NCI-H1105 treated with DMSO at 0.1 percent for 48 hours (cell line): ENCODE measurements at places on chromosomes 16 and 17.
A peak's percentile ranks its signal among the peaks of the same experiment; 100 is the strongest.

- no peak for DNase-seq
These were observed 53.7 kb upstream of the LGALS9 start for GRCh38 chr17:27577121-27577761.

- DNase-seq, result no peak
These were observed 241.8 kb downstream of the C16orf95 start for GRCh38 chr16:87075319-87075860.

DNA sequence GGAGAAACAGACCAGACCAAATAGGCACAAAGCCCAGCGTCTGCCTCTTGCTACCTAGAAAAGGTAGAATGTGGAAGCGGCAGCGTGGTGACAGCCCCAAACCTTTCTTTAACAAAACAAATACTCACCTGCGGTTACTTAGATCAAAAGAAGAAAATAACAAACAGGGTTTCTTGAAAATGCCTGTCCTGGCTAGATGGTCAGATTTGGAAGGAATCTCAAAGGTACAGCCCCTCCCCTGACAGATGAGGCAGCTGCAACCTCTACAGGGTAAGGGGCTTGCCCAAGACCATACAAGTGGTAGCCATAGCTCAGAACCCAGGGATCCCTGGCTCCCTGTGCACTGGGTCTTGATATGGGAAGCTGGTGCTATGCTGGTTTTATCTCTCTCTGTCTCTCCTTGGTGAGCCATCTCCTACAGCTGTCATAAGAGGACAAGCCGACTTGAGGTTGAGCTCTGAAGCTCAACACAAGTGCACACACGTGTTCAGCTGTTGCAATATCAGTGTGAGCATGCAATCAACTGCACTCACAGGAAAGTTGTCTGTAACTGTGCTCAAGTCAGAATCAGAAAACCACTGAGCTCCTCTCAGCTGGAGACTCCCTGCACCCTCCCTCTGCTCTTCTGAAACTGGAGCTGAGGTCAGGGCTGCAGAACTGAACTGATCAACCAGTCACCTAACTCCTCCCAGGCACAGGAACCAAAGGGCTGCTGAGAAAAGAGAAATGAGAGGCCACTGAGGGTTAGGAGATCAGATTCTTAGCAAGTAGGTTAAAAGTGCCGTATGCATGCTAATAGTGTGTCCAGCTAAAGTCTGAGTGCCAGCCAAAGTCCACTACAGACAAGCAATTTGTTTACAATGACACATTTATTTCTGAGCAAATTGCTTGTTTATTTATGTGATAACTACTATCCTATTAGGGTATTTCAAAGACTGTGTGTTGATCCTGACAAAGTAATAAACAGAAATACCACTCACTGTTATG lies 6.1 kb upstream of the RNF157 start:
- no peak for DNase-seq

DNA sequence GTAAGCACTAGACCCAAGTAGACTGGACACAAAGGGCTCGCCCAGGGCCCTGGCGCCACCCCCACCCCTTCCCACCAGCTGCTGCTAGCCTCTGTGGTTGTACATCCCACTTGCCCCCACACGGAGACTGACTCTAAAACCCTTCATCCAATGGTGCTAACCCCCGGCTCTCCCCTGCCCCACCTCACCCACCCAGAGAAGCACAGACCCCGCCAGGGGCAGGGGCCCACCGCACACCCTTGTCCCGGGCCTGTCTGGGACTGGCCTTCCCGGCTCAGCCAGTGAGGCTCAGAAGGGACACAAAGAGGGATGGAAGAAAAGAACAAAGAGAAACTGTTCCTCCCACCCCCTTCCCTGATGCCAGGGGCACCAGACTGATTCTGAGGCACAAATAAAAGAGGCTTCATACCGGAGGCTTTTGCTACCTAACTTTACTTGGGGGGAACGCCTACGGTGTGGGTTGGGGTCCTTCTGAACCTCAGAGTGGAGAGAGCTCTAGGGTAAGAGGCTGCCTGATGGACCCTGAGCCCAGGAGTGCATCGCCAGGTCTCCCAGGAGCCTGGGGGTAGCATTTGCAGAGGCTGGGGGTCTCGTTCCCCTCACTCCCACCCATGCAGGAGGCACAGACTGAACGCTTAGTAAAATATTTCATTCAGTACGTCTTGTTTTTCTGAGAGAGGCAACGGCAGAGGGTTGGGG lies 8.2 kb downstream of the CORO6 start:
- no peak for DNase-seq

DNA sequence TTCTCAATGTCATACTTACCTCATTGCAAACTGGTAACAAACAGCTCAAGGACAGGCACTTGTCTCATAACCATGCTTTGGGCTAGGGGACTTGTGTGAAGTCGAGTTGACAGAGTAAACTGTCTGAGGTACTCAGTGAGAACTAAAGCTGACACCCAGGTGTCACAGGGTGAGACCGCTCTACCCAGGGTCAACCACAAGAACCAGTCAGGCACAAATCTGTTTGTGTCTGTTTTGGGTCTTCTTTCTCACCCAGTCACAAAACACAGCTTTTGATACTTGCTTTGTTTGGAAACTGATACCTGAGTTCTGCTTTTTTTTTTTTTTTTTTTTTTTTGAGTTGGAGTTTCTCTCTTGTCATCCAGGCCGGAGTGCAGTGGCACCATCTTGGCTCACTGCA lies 161.1 kb downstream of the STX8 start:
- DNase-seq, result no peak

DNA sequence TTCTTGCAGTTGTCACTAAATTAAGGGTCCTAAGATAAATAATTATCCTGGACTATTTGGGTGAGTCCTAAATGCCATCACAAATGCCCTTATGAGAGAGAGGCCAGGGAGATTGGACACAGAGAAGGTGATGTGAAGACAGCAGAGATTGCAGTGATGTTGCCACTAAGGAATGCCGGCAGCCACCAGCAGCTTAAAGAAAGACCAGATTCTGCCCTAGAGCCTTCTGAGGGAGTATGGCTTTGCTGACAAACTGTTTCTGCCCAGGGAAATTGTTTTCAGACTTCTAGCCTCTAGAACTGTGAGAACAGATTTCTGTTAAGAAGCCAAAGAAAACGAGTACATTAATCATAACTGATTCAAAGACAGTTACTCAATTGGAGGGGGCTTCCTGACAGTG lies 10.0 kb upstream of the ZNF23 start:
- no peak for DNase-seq

GRCh38 chr17:48630925-48631692 lies 5.0 kb upstream of the HOXB9 start:
- DNase-seq, result no peak

GRCh38 chr17:5922476-5922875 lies 147.7 kb upstream of the WSCD1 start:
- DNase-seq, result no peak

DNA sequence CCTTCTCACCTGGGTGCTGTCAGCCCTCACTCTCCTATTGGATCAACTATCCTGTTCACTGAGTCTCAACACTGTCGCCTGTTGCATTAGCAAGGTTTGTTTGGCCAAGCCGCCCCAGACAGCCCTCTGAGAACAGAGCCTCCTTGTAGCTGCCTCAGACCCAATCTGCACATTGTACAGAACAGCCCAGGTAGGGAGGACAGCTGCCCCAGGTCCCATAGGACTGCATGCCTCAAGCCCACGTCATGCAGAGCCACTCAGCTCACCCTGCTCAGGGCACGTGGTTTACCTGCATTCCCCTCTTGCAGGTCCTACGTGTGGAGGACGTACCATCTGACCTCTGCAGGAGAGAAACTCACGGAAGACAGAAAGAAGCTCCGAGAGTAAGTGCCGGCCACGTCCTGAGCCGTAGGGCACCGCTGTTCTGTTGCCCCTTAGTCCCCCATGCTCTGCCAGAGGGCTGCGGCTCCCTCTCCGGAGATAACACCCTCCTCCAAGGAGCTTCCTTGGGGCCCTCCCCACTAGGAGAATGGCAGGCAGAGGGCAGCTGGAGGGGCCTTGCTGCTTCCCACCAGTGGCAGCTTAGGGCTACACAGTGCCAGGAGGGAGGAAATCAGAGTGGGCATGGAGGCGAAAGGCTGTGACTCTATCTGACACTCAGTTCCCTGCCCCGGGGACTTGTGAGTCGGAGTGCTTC lies 2.8 kb downstream of the SNRNP25 start:
- DNase-seq, result no peak

- peak; percentile 26 for DNase-seq
These were observed 748 bp upstream of the CMTM3 start for GRCh38 chr16:66603537-66604375.

GRCh38 chr17:43658900-43659299 lies 2.8 kb downstream of the MEOX1 start:
- no peak for DNase-seq

GRCh38 chr16:84893467-84893848 lies 73.7 kb downstream of the CRISPLD2 start:
- no peak for DNase-seq

DNA sequence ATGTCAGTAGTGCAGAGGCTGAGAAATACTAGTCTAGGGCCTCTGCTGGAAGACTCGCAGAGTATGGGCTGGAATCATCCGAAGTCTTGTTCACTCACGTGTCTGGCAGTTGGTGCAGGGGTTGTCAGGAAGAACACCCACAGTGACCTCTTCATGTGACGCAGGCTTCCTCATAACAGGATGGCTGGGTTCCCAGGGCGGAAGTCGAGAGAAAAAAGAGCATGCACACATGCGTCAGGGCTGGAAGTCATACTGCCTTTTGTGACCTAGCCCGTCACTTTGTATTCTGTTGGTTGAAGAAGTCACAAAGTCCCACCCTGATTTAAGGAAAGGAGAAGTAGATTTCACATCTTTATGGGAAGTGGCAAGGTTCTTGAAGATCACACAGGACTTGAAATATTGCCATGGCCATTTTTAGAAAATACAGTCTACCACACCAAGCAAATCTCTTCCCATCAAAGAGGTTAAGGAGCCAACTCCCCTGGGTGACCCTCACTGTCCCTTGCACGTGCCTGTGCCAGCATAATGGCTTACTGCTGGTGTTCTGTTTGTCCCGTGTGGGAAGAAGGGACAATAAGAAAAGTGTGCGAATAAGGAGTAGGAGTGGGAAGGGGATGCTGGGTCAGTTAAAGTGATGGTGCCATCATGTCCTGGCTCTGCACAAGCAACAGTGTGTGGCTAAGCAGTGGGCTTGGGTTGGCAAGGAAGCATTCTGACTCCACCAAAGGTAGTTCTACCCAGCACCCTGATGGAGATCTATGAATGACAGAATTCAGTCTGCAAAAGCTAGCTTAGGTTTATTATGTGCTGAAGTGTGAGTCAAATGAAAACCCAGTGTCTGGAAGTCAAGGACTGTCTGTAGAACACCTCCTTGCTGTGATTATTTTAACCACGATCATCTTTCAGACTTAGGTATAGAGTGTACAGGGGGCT lies 28.1 kb downstream of the HEATR3 start:
- no peak for DNase-seq

GRCh38 chr17:27930000-27930399 lies 36.8 kb upstream of the LYRM9 start:
- DNase-seq, result no peak

DNA sequence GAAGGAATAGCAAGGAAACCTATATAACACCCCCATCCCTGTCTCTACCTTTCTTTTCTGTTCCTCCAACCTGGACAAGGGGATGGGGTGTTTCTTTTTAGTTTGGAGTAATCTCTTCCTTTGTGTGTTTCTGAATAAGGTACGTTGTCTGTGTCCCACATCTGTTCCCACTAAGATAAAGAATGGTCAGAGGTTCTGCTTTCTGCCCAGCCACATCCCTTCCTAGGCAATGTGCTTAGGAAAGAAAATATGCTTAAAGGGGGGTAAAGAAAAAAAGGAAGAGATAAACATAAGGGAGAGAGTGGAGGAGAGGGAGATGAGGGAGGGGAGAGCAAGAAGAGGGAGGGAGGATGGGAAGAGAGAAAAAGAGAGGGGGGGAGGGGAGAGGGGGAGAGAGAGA lies 35.1 kb downstream of the SLC6A2 start:
- no peak for DNase-seq

GRCh38 chr17:81557276-81558114 lies 5.3 kb upstream of the FAAP100 start:
- no peak for DNase-seq

- DNase-seq, result peak; percentile 55
These were observed 13.4 kb downstream of the TBX2 start for GRCh38 chr17:61412860-61413660.

GRCh38 chr17:15447928-15448579 lies 19.4 kb downstream of the CDRT4 start:
- no peak for DNase-seq

GRCh38 chr17:40539711-40540411 lies 25.4 kb downstream of the CCR7 start:
- DNase-seq, result no peak

DNA sequence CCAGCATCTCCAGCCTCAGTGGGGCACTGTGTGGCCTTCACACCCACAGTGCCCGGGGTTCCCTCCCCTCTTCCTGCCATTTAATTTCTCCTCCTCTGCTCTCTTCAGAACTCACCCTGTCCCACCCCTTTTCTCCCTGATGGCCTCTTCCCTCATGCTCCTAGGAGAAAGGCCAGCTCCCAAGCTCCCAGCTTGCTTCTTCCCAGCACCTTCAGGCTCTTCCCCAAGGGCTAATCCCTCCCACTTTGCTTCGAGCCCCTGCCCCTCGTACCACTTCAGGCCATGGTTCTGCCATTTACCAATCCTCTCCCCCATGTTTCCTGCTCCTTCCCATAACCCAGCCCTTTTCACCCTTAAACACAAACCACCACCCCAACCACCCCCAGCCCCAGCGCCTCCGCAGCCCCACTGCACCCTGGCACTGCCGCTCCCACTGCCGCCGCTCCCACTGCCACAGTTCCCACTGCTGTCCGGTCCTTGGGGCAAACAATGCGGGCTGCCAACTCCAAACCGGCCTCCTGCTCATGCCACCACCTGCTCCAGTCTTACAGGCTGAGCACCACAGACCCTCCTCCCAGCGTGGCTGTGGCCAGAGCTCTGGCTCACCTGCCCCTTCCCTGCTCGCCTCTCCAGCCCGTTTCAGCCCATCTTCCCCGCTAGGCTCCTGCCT lies 28.6 kb downstream of the ADAM11 start:
- no peak for DNase-seq

DNA sequence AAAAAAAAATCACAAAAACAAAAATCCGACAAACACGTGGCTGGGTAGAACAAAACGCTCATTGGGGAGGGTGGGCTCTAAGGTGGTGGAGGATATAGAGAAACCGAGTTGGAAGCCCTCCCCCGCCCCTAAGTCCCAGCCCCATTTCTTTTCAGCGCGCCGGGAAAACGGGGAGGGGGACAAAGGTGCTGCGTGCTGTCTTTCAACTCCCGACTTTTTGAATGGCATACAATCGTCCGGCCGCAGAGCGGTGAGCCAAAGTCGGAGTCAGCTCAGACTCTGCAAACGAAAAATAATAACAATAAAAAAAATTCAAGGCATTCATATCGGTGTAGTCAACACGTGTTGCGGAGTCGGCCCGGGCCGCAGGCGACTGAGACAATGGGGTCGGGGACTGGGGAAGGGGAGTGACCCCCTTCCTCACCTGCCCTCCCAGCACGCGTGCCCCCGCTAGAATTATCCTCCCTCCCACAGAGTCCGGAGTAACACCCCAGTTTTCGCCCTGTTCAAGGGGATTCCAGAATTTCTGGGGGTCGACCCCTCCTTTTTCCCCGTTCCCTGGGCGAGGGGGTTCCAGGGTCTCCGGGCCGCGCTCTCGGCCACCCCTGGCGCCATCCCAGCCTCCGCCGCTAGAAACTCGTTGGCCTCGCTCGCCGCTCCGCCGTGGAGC lies 1.7 kb upstream of the IGF2BP1 start:
- no peak for DNase-seq

- DNase-seq, result no peak
These were observed 1.6 kb downstream of the RPL13 start for GRCh38 chr16:89561884-89562599.
